ENCODE measurements at places on chromosomes 6 and 20.
A peak's percentile ranks its signal among the peaks of the same experiment; 100 is the strongest.

DNA sequence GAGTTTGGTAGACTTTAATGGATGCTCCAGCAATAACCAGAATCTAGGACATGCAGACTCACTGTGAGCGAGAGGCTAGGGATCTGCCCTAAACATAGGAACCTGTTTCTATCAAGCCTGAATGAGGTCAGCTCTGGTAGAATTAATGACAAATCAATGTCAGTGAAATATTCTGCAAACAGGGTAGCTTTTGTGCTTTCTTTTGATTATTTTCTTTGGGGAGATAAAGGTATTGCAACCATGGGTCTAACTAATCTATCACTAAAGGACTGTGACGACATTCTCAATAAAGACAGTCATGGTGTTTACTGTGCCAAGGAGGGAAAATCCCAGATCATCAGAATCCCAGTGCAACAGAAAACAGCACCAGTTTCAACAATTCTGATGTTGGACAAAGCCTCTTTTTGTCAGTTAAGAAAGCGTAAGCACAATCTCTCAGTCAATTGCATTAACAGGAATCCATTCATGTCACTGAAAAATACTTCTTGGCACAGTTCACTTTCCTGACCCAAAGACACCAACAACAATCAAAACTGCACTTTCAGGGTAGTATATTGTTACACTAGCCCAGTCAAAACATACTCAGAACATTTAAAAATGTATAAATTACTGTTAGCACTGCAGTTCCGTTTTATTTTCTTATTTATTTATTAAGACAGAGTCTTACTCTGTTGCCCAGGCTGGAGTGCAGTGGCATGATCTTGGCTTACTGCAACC lies 36.8 kb upstream of the SMIM29 start:
- no peak for DNase-seq

- DNase-seq = peak; percentile 53
Measured at GRCh38 chr20:23436681-23437080, 2.8 kb upstream of the CSTL1 start.

- DNase-seq = no peak
Measured at GRCh38 chr6:25337431-25337830, 58.3 kb downstream of the CARMIL1 start.

DNA sequence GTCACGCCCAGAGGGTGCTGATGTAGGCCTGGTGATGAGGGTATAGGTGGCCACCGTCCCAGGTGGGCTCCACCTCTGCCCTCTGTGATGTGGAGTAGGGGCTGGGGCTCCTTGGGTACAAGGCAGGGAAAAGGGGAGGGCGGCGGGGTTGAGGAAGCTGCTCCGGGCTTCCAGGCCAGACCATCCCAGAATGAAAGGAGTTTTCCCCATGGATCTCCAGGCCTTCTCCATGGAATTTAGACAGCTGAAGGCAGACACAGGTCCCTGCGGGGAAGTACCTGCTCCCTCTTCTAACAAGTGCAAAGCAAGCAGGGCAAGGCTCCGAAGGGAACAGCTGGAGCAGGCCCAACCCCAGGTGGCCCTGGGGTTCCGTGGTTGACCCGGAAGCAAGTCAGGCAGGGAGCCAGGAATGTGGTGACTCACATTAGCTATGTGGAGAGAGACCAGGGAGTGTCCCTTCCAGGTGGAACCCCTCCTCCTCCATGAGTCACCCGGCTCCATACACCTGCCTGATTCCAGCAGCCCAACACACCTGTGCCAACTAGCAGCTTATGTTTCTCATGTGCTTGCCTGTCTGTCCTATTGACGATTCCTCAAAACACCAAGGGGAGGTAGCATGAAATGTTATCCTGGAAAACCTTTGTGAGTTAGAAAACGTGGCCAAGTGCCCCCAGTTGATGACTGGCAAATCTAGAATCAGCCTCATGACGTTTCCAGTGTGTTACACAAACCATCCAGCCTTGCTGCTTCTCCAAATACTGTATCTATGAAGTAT lies 59.7 kb upstream of the SNX9 start:
- DNase-seq = peak; percentile 97

DNA sequence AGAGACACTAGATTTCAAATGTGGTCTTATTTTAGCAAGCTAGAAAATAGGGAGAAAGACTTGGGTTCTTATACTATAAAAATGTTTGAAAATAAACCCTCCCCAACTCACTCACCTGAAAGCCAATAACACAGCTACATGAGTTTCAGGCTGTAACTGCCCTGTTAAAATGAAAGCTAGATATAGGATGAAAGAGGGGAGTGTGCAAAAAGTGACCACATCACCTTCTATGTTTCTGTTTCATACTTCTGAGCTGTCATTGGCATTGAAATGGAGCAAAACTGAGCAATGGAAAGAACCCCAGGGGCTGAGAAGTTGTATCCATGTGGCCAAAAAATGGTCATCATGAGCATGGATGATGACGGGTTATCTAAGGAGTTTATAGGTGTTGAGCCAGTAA lies 148.1 kb upstream of the TENT5A start:
- no peak for DNase-seq

Data from DMS153 (cell line).